ENCODE measurements at places on chromosomes 1 and 21.

GRCh38 chr1:192527111-192527795 is 48.3 kb upstream of the RGS1 start:
- no peak for DNase-seq

GRCh38 chr1:92446546-92446945 is 40.2 kb downstream of the GFI1 start:
- DNase-seq = no peak

GRCh38 chr1:215971793-215972441 is 404.8 kb downstream of the KCTD3 start:
- DNase-seq = no peak

- no peak for DNase-seq
Measured at GRCh38 chr21:15932726-15933125, 202.9 kb downstream of the USP25 start.

- no peak for DNase-seq
Measured at GRCh38 chr1:56397409-56397808, 182.0 kb downstream of the PLPP3 start.

DNA sequence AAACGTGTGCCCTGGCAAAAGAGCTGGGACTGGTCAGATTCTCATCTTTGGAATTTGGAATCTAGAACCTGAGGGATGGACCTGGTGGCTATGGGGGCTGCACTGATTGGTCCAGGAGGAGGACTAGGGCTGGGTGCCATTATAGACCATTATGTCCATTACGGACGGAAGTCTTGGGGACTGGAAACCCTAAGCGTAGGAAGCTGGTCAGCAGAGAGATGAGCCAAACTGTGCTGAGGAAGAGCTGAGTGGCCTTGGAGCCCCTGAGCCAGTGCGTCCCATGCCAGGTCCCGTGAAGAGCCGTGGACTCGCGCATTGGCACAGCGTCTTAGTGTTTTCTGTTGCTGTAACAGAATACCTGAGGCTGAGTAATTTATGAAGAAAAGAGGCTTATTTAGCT is 10.0 kb downstream of the MRAP start:
- no peak for DNase-seq

DNA sequence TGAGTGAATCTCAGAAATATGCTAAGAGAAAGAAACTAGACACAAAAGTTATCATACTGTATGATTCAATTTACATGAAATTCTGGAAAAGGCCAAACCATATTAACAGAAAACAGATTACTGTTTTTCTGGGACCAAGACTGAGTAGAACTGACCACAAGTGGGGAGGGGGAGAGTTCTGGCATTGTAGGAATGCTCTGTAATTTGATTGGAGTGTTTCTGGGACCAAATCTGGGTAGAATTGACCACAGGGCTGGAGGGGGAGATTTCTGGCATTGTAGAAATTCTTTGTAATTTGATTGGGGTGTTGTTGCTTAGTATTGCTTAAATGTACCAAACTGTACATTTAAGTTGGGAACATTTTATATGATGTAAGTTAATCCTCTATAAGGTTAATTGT is 3.4 kb upstream of the OR10K1 start:
- DNase-seq = no peak

GRCh38 chr1:230891413-230891812 is 23.1 kb upstream of the C1orf198 start:
- DNase-seq = no peak

DNA sequence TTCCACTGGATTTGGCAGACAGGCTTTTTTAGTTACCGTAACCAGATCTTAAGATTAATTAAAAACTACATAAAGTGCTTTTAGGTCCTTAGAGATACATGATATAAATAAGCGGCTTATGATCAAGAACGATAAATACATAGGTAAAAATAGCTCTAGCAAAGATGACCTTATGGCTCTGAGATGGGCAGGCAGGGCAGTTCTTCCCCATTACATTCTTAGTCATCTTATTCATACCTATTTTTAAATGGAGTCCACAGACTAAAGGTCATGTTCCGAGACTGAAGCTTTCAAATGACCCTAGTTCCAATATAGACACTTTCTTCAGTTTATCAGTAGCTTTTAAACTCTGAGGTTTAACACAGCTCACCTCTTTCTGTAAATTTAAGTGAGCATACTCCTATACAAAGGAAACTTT is 4.3 kb downstream of the MCL1 start:
- no peak for DNase-seq

GRCh38 chr1:78540048-78540447 is 49.3 kb downstream of the PTGFR start:
- no peak for DNase-seq

- no peak for DNase-seq
Measured at GRCh38 chr21:44708866-44709425, 2.4 kb downstream of the TSPEAR start.
